NCI-H1436 treated with DMSO at 0.1 percent for 48 hours (cell line): ENCODE measurements at places on chromosomes 5 and 9.

- DNase-seq = no peak
Measured at GRCh38 chr9:137982200-137982599, 104.6 kb downstream of the CACNA1B start.

GRCh38 chr5:104266161-104266560 is 703.6 kb upstream of the NUDT12 start:
- no peak for DNase-seq

GRCh38 chr5:134099939-134100282 is 14.6 kb upstream of the TCF7 start:
- no peak for DNase-seq

- no peak for DNase-seq
Measured at GRCh38 chr9:121688146-121688680, 36.8 kb downstream of the DAB2IP start.

DNA sequence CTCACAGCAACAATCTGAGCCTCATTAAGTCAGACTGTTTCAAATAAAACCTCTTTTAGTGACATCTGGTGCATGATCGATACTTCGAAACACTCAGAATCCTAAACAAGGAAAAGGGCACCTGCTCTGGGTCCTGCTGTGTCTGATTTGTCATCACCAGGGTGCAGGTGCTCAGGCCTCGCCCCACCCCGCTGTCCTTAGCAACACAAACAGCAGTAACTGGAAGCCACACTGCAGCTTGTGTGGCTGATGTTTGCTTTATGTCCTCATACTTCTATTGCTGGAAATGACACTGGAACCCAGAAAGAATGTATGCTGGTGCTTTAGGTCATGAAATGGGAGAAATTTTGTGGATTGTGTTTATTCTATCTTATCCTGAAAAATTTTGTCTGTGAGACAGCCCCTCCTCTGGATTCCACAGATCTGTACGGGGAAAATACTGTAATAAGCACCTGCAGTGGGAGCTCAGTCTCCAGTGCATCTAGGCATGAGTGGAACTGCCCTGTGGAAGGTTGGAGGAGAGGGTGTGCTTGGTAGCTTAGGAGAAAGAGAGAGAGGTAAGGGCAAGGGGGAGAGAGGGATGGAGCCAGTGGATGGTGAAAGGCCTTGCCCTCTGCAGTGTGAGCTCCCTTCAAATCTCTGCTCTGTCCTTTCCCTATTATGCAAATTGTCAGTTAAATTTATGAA is 284.2 kb downstream of the SMARCA2 start:
- DNase-seq = peak; percentile 61

- no peak for DNase-seq
Measured at GRCh38 chr9:104993291-104993963, 65.5 kb upstream of the ABCA1 start.

DNA sequence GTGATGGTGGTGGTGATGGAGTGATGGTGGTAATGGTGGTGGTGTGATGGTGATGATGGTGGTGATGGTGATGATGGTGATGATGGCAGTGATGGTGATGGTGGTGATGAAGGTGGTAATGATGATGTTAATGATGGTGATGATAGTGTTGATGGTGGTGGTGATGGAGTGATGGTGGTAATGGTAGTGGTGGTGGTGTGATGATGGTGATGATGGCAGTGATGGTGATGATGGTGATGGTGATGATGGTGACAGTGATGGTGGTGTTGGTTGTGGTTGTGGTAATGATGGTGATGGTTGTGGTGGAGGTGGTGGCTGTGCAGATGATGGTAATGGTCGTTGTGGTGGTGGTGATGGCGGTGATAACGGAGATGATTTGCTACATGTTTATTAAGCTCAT is 7.3 kb downstream of the STKLD1 start:
- DNase-seq = no peak

DNA sequence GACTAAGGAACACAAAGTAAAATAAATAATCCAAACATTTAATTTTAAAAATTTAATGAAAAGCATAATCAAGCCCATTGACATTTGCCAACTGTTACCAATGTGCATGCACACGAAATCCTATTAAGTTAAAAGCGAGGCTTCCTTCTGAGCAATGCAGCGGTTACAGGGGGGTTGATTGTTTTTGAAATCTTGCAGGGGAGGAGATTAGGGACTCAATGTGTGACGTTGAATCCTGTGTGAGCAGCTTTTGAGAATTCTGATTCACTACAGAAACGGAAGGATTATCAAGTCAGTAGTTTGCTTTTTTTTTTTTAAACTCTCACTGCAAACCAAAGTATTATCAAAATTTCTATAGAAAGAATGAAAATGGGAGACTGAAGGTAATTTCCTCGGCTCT is 109.5 kb downstream of the PRKACG start:
- DNase-seq = no peak

- DNase-seq = peak; percentile 27
Measured at GRCh38 chr9:135146766-135147473, 59.5 kb downstream of the OLFM1 start.

DNA sequence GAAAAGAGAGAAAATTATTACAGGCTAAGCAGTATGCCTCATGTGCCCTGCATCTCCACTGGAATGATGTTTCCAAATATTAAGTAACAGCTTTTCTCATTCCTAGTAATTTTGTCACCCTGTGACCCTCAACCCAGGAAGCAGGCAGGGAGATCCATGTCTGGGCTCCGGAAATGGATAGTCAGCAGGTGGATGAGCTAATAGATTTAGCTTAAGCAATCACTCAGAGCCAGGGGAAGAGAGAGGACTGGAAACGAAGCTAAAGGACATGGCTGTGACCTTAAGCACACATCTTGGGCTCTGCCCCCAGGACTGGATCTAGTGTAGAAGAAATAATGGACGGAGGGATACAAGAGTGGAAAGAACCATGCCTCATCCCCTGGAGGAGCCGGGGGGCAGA is 89.5 kb downstream of the ARSB start:
- no peak for DNase-seq

- DNase-seq = no peak
Measured at GRCh38 chr5:135227064-135228022, 171.7 kb downstream of the MACROH2A1 start.

DNA sequence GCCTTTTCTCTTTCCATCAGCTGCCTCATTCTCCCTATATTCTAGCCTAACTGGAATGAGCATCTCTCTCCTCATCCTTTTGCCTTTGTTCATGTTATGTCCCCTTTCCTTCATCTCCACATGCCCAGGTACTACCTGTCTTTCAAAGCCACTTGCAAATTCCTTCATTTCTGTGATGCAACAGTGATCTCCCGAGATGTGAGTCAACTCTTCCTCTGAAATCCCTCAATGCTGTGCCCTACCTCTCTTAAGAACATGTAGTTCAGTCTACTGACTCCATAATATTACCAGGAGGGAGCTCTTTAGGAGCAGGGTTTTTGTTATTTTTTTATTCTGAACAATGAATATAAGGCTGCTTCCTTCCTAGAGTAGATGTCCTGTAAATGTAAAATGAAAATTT is 91.6 kb downstream of the ZNF462 start:
- no peak for DNase-seq

GRCh38 chr5:116388564-116389258 is 185.9 kb downstream of the SEMA6A start:
- no peak for DNase-seq

DNA sequence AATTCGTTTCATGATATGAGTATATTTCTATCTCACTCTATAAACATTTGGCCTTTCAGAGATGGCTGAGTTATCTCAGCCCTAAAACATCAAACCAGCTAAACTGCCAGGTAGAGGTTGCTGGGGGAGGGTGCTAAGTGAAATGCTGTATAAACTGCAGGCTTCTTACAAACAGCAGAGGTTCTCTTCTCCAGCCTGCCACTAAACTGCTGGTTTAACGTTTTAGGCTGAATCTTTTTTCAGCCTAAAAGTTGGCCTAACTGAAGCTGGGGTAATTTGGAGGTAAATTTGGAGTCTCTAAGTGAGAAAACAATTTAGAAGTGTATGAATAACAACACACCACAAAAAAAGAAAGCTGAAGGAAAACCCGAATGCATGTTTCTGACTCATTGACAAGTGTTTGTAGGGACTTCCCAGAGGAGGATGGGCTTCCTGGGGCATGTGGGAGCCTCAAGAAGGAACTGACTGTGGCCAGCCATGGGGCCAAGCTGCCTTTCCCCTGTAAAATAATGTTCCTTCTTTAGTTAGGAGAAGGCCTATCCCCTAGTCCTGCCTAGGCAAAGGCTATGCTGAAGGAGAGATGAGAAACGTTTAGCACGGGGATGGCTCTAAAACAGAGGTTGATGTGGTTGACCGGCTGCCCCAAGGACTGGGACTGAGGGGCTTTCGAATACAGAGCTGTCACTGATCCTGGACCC is 44.3 kb downstream of the SLC28A3 start:
- DNase-seq = no peak

DNA sequence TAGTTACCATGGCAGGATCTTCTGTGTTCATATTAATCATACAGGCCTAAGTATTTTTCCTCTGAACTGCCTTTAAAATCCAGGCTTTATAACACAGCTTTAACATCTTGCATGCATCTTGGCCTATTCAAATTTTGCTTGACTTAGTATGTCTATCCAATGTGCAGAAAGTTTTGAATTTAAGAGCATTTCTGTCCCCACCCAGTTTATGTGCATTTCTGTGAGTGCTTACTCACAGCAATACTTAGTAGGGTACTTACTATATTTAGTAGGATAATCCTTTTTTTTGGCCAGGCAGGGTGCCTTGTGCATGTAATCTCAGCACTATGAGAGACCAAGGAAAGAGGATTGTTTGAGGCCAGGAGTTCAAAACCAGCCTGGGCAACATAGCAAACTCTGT is 18.0 kb downstream of the UHRF2 start:
- DNase-seq = no peak

- DNase-seq = no peak
Measured at GRCh38 chr5:32312197-32312594, 543 bp downstream of the MTMR12 start.
